Activated naive CD8-positive, alpha-beta T cell treated with anti-CD3 and anti-CD28 coated beads for 36 hours (primary cell): ENCODE measurements at places on chromosomes 1 and 21. TPM values are rescaled to one million over a fixed set of nuclear protein-coding genes. Genes with fewer than 3 reads are reported as not detected.

DNA sequence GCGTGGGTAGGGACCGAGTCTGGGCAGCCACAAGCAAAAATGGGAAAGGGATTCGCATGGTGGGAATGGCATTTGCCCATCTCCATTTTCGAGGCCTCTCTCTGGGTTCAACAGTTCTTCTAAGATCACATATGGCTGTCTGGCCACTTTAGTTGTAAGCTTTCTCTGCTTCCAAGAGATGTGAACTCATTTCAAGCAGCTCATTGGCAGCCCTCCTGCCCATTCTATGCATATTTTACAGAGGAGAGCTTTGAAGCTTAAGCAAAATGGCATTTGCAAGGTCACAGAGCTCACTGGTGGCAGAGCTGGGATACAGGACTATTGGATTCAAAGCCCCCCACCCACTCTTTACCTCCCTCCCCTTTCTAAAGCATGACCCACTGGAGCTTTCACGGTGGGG is 93.7 kb downstream of the HHIPL2 start:
- DNase-seq = no peak

The NBPF4 gene
- total RNA-seq = 0.10 TPM

DNA sequence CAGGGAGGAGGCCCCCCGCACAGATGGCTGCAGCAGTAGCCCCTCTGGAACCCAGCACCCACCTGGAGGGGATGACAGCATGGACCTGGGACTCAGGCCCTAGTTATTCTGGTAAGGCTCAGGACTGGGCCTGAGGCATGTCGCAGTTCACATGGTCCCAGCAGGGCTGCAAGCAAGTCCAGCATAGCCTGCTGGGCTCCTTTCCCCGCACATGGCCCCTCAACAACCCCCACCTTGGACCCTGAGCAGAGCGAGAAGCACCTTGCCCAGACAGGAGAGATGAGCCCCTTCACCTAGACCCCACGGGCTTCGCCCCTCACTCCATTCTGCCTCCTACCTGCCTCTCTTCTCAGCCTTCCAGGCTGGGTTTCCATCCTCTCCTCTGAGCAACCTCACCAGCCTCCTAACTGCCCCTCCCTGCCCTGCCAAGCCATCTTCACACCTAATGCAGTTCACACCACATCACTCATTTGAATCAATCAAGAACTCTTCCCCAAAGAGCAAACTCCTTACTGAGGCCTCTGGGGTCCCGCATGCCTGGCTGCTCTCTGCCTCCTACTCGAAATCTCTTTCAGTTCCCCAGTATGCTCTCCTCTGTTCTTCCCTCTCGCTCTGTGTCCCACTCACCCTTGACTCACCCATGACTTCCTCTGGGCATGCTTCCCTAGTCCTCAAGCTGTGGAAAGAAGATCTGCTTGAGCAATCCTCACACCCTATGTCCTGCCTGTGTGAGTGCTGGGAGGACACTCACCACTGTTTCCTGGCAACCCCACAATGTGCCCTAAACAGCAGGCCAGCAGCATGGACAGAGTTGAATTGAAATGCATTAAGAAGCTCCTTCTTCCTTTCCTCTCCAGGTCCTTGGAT is 9.4 kb upstream of the THEMIS2 start:
- DNase-seq = no peak

- peak; percentile 8 for DNase-seq
Observed at GRCh38 chr1:37177230-37177864, 143.0 kb upstream of the GRIK3 start.

The MFAP2 gene
- total RNA-seq = not detected

- no peak for DNase-seq
Observed at GRCh38 chr1:110872366-110872744, 593 bp upstream of the CD53 start.

The CA6 gene
- 13.7 TPM for total RNA-seq

The GNG4 gene
- 1.9 TPM for total RNA-seq

- no peak for DNase-seq
Observed at GRCh38 chr1:198932351-198932991, 293.6 kb downstream of the PTPRC start.

DNA sequence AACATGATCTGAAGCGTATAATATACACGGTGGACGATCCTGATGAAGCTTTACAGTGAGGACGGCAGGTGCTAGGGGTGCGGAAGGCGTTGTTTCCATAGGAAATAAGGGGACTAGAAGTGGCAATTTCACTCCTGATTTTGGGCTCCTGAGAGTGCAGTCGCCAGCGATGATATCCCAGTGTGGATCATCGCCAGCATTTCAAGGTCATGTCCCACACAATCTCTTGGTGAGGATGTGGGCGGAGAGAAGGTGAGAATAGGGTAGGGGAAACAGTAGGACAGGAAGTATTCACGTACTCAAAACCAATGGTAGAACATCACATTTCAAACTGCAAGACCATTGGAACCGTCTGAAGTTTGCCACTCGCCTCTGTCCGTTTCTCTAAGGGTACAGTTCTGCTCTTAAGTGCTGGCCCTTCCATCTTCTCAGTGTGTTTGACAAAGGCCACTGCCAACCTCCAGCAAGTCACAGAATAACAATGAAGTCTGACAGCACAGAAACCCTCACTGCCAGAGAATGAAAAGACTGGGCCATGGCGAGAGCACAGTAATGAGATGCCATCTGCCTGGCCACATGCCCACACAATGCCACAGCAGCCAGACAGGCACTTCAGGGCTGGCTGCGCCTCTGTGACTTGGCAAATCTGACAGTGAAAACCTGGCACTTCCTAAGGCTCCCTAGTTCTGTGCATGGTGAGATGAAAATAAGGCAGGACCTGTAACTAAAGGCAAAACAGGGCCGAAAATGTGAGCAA is 27.9 kb downstream of the PCSK9 start:
- no peak for DNase-seq

GRCh38 chr1:21669258-21670058 is at the start of gene RAP1GAP:
Gene RAP1GAP (minus strand): TSS chr1:21669357. CDS start chr1:21620032, 49,325 bp downstream.
- DNase-seq = peak; percentile 27

The LIN28A gene
- not detected for total RNA-seq

- no peak for DNase-seq
Observed at GRCh38 chr1:218524526-218524925, 179.4 kb downstream of the TGFB2 start.

The CAPN9 gene
- total RNA-seq = not detected

GRCh38 chr1:68322837-68323687 is 90.7 kb upstream of the WLS start:
- DNase-seq = no peak

GRCh38 chr1:108708691-108709660 is 3.7 kb upstream of the FNDC7 start:
- peak; percentile 55 for DNase-seq

The RGS7 gene
- not detected for total RNA-seq

DNA sequence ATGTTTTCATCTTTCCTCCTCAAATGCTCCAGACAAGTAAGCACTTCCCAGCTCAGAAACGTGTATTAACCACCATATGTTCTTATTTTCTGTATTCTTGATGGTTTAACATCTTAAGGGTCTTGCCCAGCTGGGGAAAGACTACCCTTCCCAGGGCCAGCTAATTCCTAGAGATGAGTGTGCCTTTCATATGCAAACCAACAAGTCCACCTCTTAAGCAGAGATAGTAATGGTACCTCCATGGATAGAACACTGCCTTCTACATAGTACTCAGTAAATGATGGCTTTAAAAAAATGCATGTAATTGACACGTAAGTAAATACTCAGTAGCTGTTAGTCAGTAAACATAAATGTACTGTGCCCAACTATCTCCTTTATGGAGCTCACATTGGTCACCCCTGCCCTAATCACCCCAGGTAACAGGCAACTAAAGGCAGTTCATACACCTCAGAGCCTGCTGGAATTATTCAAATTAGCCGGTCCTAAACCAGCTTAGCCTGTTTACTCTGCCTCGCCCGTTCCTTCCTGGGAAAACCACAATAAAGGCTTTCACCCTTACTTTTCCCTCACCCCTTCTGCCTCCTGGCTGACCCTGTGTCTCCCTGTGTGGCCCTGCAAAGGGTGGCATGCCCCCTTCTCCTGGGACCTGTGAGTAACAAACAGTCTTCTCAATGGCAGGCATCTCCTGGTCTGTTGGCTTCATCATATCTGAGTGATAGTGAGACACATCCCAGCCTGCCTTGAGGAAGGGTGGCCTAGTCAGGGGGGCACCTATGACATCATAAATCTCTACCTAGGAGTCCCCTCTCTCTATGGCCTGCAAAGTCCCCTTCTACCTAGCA is 40.1 kb upstream of the KLHDC7A start:
- DNase-seq = no peak

DNA sequence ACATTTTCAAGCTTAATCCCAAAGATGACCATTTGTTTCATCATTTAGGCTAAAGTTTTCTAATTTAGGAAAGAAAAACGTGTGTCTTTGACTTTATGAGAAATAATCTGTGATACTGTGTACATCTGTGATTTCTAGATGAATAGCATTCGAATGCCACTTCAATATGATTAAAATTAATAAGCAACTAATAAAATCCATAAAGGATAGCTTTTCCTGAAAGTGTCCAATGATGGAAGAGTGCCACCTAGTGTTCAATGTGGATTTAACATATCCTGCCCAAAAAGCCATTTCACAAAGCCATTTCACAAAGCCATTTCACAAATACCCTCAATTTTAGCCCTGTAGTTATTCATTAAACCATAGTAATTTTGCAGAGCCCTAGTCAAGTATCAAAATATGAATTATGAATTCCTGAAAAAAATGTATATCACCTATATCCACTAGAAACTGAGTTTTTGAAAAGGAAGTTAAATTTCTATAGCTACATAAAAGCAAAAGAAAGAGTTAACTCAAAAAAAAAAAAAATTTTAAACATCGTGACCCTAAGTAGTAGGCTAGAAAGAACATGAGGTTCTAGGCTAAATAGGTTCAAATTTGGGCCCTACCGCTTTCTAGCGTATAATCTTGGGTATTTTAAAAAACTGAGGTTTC is 19.1 kb downstream of the NME7 start:
- DNase-seq = no peak

DNA sequence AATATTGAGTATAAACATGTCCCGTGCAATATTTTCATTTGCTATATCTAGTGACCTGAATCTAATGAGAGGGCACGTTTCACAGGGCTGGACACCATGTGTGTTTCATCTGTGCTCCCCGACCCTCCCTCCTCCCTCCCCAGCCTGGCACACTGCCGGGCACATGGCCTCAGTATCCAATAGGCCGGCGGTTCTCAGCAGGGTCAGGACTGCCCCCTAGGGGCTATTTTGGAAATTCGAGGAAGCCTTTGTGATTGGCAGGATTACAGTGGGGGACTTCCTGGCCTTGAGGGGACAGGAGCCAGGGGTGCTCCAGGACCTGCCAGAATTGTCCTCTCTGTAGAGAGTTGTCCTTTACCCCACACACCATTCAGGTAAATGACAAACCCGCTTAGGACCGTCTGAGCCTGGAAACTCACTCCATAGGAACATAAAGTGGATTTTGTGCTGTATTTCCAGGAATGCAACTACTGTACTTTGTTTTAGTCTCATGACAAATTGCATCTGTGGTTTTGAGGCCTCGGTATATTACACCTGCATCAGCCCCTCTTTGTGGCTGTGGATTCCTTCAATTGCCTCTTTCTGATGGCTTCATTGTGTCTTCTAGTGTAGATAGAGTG is 109.5 kb upstream of the SIM2 start:
- DNase-seq = peak; percentile 35

GRCh38 chr1:10803971-10804820 is 7.8 kb upstream of the CASZ1 start:
- peak; percentile 19 for DNase-seq

DNA sequence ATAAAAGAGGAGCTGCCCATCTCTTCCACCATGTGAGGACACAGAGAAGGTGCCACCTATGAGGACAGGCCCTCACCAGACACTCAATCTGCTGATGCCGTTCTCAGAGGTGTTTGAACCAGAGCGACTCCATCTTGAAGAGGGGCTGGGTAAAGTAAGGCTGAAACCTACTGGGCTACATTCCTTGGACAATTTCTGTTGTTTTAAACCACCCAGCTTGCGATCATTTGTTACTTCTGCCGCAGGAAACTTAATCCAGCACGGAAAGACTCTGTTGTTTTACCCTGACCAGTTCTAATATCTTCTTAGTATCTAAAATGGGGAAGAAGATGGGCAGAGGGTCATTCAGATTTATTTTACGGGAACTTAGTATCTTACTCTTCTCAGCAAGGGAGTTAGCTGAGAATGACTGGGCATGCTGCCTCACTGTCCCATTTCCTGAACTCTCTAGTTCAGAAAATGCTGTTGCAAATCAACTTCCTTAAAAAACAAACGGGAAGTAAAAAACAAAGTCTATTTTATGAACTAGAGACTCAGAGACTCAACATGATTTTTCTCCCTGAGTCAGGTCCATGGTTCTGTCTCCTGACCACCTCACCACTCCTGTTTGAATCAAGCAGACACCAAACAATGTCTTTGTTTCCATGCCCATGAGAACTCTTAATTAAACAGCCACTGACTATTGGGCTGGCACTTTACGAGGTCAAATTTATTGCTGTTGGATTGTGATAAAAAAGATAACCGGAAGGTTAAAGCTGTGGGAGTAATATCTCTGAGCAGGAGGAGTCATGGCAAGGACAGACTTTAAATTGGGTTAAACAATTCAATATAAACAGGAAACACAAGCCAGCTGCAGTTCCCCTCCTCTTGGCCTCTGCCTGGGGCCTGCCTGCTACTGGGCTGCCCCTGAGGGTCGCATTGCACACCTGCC is 23.8 kb upstream of the IFNAR1 start:
- no peak for DNase-seq

DNA sequence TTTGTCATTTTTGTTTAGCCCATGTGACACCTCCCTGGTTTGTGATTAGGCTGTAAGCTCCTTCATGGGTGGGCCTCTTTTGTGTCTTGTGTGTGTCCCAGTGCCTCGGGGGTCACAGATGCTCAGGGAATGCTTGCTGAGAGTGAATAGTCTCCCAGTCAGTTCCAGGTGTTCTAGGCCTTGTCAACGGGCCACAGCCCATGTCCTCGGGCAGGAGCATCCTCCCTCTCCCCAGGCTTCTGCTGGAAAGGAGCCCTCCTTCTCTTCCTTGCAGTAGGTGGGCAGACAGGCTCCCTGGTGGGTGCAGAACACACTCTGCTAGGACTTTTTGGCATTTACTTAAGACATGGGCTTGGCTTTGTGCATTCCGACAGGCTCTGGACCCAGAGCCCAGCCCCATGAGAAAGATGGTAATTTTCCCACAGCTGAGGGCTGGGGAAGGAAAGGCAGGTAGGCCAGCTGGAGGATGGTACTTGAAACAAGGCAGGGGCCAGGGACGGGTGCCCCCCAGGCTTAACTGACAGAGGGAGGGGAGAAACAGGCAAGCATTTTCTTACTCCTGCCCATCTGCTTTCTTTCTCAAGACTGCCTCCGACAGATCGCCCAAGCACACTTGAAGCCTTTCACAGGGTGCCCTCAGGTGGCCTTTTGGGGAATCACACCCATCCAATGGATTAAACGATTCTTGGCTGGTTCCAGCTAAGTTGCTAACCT is 7.1 kb upstream of the CPLANE2 start:
- DNase-seq = peak; percentile 66

GRCh38 chr1:175599212-175599705 is 144.1 kb downstream of the TNR start:
- DNase-seq = no peak

GRCh38 chr21:33261635-33262034 is 4.5 kb upstream of the IL10RB start:
- DNase-seq = no peak

- DNase-seq = no peak
Observed at GRCh38 chr1:45924736-45925135, 121.3 kb downstream of the MAST2 start.

GRCh38 chr1:85290826-85291225 is 14.4 kb upstream of the BCL10 start:
- DNase-seq = no peak
